Kidney capillary endothelial cell (primary cell): ENCODE measurements at places on chromosomes 5 and 9.

DNA sequence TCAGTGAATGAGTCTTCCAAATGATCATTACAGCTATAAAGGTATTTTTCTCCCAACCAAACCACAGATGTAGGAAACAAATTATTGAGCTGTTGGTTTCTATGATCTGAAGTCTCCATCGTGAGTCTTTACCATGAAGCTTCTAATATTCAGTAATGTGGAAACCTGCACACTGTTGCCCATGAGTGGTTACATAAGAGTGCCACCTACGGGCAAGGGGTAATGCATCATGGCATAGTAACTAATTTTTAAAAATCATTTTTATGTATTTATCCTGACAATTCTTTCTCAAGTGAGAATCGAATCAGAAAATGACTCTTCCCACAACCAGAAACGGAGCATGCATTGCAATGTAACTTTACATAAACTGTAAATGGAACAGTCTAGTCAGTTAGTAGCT, 282.5 kb upstream of the SMARCA2 start:
- DNase-seq, result no peak

DNA sequence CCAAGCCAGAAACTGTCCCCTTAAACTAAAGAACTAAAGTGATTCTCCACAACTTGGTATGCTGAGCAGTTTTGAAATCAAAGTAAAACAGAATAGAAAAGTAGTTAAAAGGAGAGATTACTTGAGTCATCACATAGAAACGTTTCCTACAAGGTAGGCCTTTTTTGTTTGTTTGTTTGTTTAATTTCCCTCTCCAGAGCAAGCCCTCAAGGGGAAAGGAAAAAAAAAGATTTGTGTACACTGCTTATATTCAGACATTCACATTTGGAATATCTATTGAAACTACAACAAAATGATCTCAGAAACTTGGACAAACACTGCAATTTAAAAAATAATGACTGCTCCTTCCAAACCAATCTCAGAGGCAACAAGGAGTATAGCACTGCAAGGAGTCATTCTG, 304.7 kb upstream of the NREP start:
- no peak for DNase-seq

DNA sequence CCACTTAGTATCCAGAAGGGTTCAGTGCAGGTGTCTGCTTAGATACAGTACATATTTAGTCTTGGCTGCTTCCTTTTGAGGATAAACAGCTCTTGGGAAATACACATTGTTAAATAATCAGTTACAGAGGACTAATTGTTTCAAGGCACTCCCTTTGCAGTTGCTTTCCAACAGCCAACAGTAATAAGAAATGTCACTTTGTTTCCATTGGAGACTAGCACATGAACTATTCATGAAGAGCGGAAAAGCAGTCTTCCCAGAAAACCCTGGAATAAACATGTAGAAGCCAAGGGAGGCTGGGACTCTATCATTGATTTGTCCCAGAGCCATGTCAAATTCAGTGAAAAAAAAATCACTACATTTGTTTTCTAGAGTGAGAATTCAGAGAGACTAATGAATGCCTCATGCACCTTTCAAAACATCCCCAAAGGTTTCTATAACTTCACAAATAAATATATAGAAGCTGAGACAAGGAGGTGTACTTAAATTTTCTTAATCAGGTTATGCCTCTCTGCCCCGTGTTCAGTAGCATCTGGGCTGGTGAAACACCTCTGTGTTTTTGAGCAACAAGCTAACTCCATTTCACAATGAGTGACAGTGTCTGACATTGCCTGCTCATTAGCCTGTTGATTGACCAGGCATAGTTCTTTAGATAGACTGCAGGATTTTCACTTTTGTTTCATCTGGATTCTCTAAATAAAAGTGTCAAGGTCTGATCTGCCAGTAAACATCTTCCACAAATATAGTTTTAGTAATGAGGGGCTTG, 271.5 kb downstream of the ARRDC3 start:
- no peak for DNase-seq

DNA sequence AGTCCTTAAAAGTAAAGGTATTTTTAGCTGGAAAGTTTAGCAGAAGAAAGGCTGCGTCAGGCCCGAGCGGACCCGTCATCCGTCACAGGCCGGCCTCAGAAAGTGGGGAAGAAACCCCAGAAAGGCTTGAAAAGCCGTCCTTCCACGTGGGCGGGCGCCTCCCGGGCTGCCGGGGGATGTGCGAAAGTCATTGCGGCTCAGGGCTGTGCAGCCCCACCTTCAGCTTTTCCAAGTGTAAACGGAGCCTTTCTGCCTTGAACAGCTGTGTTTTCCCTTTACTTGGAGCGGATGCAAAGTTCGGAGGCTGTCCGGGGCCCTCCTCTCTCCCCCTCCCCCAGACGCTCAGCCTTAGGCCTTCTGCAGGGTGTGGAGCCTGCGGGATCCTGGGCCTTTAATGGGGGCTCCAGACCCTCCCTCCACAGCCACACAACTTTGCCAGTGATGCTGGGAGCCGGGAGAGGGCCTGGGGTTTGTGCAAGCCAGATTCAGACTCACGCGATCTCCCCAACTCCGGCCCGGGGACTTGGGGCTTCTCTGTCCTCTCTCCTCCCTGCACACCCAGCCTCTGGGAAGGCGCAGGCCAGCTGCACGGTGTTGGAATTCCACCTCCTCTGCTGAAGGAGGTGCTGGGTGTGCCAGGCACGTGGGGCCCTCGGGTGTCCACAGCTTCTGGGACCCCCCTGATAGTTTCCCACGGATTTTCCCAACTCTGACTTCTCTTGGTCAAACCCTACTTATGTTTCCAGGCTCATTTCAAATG, 95.5 kb upstream of the RAPGEF1 start:
- no peak for DNase-seq

GRCh38 chr9:88005240-88005639, 30.9 kb upstream of the CDK20 start:
- no peak for DNase-seq

- no peak for DNase-seq
Measured at GRCh38 chr5:83133797-83134196, 56.5 kb downstream of the XRCC4 start.

- no peak for DNase-seq
Measured at GRCh38 chr9:69001921-69002320, 12.0 kb downstream of the PRKACG start.

GRCh38 chr9:134367791-134368490, 41.7 kb downstream of the RXRA start:
- DNase-seq, result no peak

GRCh38 chr5:138953387-138954256, 78.5 kb upstream of the LRRTM2 start:
- no peak for DNase-seq

DNA sequence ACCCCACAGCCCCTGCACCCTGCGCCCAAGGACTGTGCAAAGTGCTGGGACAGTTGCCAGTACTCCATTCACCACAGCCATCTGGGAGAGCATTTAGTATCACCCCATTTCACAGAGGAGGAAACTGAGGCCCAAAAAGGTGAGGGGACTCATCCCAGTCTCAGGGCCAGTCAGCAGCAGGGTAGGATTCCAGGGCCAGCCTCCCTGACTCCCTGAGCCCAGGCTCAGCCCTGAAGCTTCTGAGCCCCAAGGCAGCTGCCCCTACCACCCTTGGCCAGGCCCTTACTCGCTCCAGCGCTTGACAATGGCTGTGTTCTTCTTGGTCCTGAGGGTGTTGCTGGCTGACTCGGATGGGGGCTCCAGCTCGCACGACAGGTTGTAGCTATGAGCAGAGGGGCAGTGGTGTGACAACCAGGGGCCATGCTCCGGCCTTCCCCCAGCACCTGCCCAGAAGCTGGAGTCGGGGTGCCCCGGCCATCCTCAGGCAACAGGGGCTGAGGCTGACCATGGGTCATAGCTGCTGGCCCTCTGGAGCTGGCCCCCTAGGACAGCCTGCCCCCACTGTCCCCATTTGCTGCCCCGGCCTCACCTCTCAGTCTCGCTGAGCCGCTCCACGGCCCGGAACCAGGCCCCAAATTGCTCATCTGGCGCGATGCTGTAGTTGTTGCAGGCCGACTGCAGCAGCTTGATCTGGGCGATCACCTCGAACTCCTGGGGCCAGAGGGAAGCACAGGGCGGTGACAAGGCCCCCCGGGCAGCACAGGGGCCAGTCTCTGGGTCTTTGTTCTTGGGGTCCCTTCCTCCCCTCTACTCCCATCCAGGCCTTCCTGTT, 18.6 kb downstream of the RALGDS start:
- no peak for DNase-seq

- no peak for DNase-seq
Measured at GRCh38 chr5:142860270-142860669, 90.1 kb downstream of the ARHGAP26 start.

DNA sequence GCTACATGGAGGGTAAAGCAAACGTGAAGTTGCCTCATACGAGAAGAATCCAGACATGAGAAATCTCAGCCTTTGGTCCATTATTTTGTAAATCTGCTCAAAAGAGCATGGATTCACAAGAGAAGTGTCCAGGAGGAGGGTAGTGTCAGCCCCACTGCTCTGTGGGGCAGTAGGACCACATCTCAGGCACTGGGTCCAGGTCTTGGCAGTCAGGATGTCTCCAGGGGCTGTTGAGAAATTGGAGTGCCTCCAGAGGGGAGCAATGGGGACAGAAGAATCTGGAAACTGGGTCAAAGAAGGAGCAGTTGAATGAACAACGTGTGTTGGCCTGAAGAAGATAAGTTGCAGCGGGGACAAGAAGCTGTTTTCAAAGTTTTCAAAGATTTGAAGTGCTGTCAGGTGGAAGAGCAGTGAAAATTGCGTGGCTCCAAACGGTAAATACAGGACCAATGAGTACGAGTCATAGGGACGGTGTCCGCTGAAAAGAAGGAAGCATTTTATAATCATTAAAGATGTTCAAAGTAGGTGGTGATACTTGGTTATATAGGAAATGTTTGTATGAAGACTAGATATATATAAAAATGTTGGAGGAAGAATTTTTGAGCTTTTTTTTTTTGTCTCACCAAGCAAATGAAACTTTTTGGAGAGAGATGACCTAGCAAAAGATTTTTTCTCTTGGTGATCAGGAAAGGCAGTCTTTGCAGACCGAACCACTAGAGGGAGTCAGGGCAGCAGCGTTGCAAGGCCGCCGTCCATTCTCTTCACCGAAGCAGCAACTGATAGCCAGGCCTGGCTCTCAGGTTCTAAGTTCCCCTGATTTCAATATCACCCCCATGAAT, 57.1 kb upstream of the ZBED3 start:
- peak; percentile 56 for DNase-seq

DNA sequence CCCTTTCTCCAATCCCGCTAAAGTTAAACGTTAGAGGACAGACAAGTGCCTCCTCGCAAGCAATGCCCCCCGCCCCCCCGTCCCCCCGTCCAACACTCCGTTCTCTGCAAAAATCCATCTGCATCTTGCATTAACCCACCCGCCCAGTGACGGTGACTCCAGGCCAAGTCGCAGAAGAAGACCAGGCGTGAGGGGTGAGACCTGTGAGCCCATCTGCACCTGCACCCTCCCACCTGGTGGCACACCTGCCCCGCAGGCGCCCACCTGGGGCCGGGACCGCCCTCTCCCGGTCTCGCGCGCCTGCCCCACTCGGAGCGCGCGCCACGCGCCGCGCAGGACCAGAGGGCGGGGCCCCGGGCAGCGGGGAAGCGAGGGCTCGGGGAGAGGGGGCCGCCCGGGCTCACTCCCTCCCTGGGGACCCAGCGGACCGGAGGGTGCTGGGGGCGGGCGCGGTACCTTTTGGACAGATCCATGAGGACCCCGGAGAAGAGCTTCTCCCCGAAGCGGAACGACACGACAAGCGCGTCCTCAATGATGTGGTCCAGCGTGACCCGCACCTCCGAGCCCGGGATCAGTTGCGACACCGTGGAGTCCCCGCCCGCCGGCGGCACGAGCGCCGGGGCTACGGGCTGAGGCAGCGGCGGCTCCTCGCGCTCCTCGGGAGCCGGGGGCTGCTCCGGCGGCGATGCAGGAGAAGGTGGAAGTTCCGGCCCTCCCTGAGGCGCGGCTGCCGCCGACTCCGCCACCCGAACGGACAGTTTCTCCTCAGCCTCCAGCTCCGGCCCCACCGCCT, 705 bp downstream of the PWWP2A start:
- no peak for DNase-seq

- peak; percentile 63 for DNase-seq
Measured at GRCh38 chr5:119537704-119538103, 85.4 kb downstream of the HSD17B4 start.

GRCh38 chr9:82201196-82201595, 212.6 kb downstream of the SPATA31D1 start:
- no peak for DNase-seq

DNA sequence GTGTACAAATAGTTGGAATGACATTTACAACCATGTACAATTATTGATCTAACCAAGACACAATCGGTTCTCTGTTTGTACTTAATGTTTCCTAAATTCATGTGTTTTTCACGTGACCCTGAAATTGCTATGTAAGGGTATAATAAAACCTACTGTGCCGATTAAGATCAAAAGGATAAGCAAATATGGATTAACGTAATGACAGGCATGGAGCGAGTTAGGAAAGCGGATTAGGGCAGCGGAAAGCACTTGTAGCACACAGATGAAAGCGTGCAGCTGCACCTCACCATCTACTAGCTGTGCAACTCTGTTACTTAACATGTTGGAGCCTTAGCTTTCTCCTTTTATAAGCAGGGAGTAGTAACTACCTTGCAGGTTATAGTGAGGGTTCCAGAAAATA, 38.3 kb upstream of the ZFYVE16 start:
- DNase-seq, result no peak

DNA sequence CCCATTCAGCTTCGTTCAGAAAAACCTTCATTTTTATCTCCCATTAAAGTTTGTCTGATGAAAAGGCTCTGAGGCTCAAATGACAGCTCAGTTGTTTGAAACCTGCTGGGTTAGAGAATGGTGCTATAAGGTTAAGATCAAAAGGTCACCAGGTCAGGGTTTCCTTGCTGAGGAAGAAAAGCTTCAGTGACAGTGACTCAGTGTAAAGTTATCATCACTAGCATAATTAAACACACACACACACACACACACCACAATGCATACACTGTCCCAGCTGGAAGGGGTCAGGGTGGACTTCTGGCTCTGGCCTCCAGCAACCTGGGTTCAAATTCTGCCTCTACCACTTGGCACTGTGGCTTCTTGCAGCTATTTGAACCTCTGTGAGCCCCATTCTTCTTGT, 281.1 kb downstream of the DOCK8 start:
- DNase-seq, result no peak
